ENCODE measurements at places on chromosomes 1 and 21. TPM values are rescaled to one million over a fixed set of nuclear protein-coding genes. Genes with fewer than 3 reads are reported as not detected.

NUP210L gene
- not detected for total RNA-seq

DNA sequence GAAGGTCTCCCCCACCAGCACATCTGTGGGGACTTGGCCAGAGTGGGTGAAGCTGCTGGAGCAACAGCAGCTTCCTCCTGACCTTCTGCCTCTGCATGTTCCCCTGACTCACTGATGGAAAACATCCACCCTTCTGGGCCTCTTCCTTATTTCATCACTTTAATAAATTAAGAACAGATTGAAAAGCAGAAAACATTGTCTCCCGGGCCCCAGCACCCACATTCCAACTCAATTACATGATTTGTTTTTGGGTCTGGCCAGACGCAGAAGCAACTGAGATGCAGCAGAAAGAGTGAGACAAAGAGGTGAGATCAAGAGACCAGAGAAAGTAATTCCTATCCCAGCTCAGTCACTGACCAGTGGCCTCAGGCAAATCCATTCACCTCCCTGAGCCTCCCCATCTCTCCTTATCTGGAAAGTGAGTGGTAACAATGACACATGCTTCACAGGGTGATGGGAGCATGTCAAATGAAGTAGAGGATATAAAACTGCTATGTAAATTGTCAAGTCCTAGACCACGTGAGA lies 157.1 kb downstream of the ELAVL4 start:
- no peak for DNase-seq

DNA sequence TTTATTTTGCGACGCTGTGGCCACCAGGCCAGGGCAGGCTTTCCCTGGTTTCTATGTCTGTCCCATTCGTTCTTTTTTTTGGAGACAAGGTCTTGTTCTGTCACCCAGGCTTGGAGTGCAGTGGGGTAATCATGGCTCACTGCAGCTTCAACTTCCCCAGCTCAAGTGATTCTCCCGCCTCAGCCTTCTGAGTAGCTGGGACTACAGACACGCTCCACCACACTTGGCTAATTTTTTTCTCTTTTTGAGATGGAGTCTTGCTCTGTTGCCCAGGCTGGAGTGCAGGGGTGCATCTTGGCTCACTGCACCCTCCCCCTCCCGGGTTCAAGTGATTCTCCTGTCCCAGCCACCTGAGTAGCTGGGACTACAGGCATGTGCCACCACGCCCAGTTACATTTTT lies 43.4 kb upstream of the WNT4 start:
- DNase-seq: no peak

DNA sequence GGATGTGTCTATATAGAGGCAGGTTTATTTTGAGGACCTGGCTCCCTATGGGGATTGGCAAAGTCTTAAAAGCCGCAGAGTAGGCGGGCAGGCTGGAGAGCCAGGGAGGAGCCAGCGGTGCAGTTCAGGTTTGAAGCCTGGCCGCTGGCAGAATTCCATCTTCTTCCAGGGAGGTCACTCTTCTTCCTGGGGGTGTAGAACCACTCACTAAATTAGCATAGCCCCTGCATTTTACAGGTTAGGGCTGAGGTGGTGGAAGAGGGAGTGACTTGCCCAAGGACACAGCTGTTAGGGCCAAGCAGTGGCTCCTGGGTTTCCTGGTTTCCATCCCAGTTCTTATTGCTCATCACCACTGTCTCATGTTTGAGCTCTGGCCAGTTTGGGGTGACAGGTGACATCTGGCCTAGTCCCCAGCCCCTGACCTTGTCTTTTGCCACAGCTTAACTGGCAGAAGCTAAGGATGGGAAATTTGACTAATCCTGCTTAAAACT lies 1.4 kb downstream of the PINK1 start:
- peak; percentile 58 for DNase-seq

- no peak for DNase-seq
Measured at GRCh38 chr1:21000245-21000594, 176.5 kb downstream of the EIF4G3 start.

- no peak for DNase-seq
Measured at GRCh38 chr1:64922336-64922735, 44.0 kb downstream of the JAK1 start.

DNA sequence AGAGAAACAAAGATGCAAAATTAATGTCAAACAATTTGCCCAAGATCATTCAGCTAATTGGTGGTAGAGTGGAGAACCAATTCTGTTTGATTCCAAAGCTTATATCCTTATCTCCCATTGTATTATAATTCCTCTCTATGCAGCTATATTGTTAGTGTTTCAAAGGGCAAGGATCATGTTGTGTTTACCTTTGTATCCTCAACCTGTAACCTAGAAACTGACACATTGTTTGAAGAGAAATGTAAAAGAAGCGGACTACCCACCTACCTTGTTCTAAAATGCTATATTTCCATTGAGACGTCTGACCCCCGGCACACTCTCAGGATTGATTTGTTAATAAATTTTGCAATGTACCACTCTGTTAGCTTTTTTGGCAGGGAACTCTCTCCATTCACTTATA lies 9.3 kb downstream of the RAVER2 start:
- no peak for DNase-seq
